ENCODE measurements at places on chromosomes 2 and 18. TPM values are rescaled to one million over a fixed set of nuclear protein-coding genes. Genes with fewer than 3 reads are reported as not detected.

DNA sequence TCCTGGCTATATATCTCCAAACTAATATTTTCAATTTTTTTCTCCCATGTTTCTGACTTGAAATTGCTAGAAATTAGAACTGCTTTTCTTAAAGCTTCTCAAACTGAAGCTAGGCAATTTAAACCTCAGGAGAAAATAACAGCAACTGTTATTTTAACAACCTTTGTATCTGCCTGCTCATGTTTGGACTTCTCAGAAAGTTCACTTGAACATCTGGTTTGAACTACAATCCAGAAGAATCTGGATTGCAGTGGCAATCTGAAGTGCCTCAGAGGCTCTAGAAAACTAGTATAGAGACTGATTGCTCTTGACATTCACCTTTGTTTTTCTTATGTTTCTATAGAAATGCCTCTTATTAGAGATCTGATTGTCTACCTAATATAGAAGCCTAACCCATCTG is 64.1 kb downstream of the STAT4 start:
- DNase-seq = no peak

REG1B gene
- not detected for total RNA-seq

DNA sequence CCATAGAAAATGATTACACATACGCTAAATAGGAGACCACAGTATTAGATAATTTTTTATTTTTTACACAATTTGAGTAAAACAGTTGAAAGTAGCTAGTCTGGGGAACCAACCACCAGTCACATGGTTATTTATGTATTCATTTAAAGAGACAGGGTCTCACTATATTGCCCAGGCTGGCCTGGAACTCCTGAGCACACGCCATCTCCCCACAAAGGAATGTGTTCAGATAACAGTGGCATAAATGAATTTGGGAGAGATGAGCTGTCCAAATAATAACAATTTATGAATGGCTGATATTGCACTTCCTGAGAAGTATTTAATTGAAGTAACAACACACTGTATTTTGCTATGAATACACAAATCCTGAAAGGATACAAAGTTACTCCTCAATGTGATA is 39.7 kb downstream of the KIDINS220 start:
- no peak for DNase-seq

BARD1 gene
- 22.3 TPM for total RNA-seq

- DNase-seq = no peak
Measured at GRCh38 chr2:164694275-164694695, 73.0 kb upstream of the GRB14 start.

DNA sequence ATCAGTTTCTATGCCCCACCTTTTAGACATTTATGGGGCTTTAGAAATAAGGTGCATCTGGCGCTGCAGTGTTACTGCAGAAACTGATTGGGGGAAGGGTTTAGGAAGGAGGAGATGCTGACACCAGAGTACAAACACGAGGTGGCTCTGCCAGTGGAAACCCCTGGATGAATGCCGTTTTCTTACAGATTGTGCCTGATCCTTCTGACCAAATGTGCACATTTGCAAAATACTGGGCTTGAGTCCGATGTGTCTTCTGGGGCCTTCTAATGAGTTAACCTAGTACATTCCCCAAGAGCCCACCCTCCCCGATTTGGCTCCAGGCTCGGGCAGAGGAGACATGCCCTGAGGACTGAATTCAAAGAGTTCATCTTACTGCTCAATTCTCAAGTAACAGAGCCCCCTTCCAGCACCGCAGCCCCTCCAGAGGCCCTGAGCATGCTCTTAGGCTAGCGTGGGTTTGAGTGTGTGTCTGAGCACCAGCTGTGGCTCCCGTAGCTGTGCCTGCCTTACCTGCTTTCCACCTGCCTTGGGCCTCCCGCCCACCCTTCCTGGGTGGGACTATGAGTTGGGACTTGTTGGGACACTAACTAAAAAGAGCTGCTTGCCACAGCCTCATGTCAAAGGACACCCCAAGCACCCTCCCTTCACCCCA is 116.7 kb upstream of the COPS8 start:
- DNase-seq = no peak

DSEL gene
- 0.30 TPM for total RNA-seq

- no peak for DNase-seq
Measured at GRCh38 chr2:7593360-7593759, 676.1 kb downstream of the RNF144A start.

GRCh38 chr2:85814802-85815550 is 61.2 kb downstream of the ATOH8 start:
- DNase-seq = no peak

SGPP2 gene
- total RNA-seq = 2.7 TPM

GRCh38 chr18:46478796-46479195 is 178.2 kb downstream of the LOXHD1 start:
- DNase-seq = no peak

- DNase-seq = no peak
Measured at GRCh38 chr18:23422751-23423418, 30.2 kb upstream of the RIOK3 start.

GRCh38 chr2:171595456-171595855 is 73.2 kb downstream of the CYBRD1 start:
- no peak for DNase-seq

GRCh38 chr2:109171444-109172334 is 42.7 kb downstream of the SH3RF3 start:
- no peak for DNase-seq

GRCh38 chr2:159790323-159790722 is 7.7 kb downstream of the CD302 start:
- no peak for DNase-seq
